ENCODE measurements at places on chromosomes 16 and 17. TPM values are rescaled to one million over a fixed set of nuclear protein-coding genes. Genes with fewer than 3 reads are reported as not detected.

Gene MVP
- 242 TPM for total RNA-seq

Gene FBXW10
- total RNA-seq, result not detected

GRCh38 chr16:28172336-28172735 lies 39.4 kb downstream of the XPO6 start:
- DNase-seq, result no peak

GRCh38 chr17:80773243-80773991 lies 218.2 kb upstream of the CHMP6 start:
- DNase-seq, result no peak

DNA sequence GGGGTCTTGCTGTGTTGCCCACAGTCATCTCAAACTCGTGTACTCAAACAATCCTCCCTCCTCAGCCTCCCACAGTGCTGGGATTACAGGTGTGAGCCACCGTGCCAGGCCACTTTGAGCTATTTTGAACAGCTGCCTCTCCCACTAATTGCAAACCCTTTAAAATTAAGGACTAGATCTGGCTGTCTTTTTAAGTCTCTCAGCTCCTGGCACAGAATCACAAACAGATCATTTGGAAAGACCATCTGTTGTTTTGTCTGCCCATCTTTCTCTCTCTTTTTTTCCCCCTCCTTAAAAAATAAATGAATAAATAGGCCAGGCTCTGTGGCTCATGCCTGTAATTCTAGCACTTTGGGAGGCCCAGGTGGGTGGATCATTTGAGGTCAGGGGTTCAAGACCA lies 10.9 kb upstream of the STAT3 start:
- no peak for DNase-seq
